Ovary (tissue), 10 donors: ENCODE measurements at places on chromosomes 6 and 20. TPM values are rescaled to one million over a fixed set of nuclear protein-coding genes. Genes with fewer than 3 reads are reported as not detected.
A peak's percentile ranks its signal among the peaks of the same experiment; 100 is the strongest.

GRCh38 chr6:129607581-129608186 lies 102.3 kb downstream of the ARHGAP18 start:
- no peaks in the 10 kb centered on the region for H3K36me3 ChIP-seq
- H3K4me3 ChIP-seq = no peak overlapping the region
- DNase-seq = peak; percentile 31
- no peaks in the 10 kb centered on the region for H3K4me1 ChIP-seq
- H3K27me3 ChIP-seq = no peaks in the 10 kb centered on the region
- H3K27ac ChIP-seq = no peak overlapping the region

- DNase-seq = no peak
- peaks cover 5% of the 10 kb centered on the region for H3K4me1 ChIP-seq
- no peak overlapping the region for H3K4me3 ChIP-seq
- H3K27me3 ChIP-seq = no peaks in the 10 kb centered on the region
- H3K27ac ChIP-seq = no peak overlapping the region
- no peaks in the 10 kb centered on the region for H3K36me3 ChIP-seq
These were observed 110.8 kb downstream of the ERMARD start for GRCh38 chr6:169862043-169862891.

The ZC2HC1B gene
- total RNA-seq = not detected

GRCh38 chr20:47574616-47575364 lies 73.1 kb downstream of the NCOA3 start:
- no peaks in the 10 kb centered on the region for H3K36me3 ChIP-seq
- no peaks in the 10 kb centered on the region for H3K27me3 ChIP-seq
- no peak overlapping the region for H3K27ac ChIP-seq
- DNase-seq = no peak
- no peak overlapping the region for H3K4me3 ChIP-seq
- peaks cover 6% of the 10 kb centered on the region for H3K4me1 ChIP-seq

- H3K4me1 ChIP-seq = no peaks in the 10 kb centered on the region
- no peak overlapping the region for H3K4me3 ChIP-seq
- no peak overlapping the region for H3K27ac ChIP-seq
- DNase-seq = no peak
- no peaks in the 10 kb centered on the region for H3K36me3 ChIP-seq
- no peaks in the 10 kb centered on the region for H3K27me3 ChIP-seq
These were observed 11.0 kb downstream of the PGM3 start for GRCh38 chr6:83182114-83182513.

- no peaks in the 10 kb centered on the region for H3K36me3 ChIP-seq
- H3K27me3 ChIP-seq = no peaks in the 10 kb centered on the region
- no peaks in the 10 kb centered on the region for H3K4me1 ChIP-seq
- no peak overlapping the region for H3K27ac ChIP-seq
These were observed 121.0 kb downstream of the UST start for GRCh38 chr6:148867862-148868261.

GRCh38 chr6:35154262-35154661 lies 13.1 kb upstream of the TCP11 start:
- H3K4me1 ChIP-seq = no peaks in the 10 kb centered on the region
- no peak for DNase-seq
- no peak overlapping the region for H3K4me3 ChIP-seq
- H3K27me3 ChIP-seq = no peaks in the 10 kb centered on the region
- H3K27ac ChIP-seq = no peak overlapping the region

The NRSN2 gene
- 20.5 TPM for total RNA-seq

The KPNA5 gene
- total RNA-seq = 36.9 TPM

The THBD gene
- 16.9 TPM for total RNA-seq

DNA sequence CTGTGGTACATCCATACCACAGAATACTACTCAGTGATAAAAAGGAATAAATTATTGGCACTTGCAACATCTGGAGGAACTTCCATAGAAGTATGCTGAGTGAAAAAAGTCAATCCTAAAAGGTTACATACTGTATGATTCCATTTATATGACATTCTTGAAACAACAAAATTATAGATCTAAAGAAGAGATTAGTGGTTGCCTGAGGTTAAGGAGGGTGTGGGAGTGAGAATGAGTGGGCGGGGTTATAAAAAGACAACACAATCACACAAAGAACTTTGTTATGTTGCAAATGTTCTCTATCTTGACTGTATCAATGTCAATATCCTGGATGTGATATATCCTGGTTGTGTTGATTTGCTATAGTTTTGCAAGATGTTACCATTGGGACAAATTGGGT lies 21.2 kb downstream of the SNRPB start:
- no peak overlapping the region for H3K4me3 ChIP-seq
- no peaks in the 10 kb centered on the region for H3K36me3 ChIP-seq
- H3K27ac ChIP-seq = no peak overlapping the region
- H3K27me3 ChIP-seq = no peaks in the 10 kb centered on the region

DNA sequence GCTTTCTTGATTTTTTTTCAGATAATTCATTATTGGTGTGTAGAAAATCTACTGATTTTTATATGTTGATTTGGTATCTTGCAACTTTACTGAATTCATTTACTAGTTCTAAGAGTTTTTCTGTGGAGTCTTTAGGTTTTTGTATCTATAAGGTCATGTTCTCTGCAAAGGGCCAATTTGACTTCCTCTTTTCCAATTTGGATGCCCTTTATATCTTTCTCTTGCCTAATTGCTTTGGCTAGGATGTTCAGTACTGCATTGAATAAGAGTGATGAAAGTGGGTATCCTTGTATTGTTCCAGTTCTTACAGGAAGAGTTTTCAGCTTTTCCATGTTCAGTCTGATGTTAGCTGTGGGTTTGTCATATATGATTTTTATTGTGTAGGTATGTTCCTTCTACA lies 14.4 kb upstream of the NKX2-4 start:
- H3K4me1 ChIP-seq = no peaks in the 10 kb centered on the region
- H3K36me3 ChIP-seq = no peaks in the 10 kb centered on the region
- H3K27ac ChIP-seq = no peak overlapping the region
- H3K4me3 ChIP-seq = no peak overlapping the region

DNA sequence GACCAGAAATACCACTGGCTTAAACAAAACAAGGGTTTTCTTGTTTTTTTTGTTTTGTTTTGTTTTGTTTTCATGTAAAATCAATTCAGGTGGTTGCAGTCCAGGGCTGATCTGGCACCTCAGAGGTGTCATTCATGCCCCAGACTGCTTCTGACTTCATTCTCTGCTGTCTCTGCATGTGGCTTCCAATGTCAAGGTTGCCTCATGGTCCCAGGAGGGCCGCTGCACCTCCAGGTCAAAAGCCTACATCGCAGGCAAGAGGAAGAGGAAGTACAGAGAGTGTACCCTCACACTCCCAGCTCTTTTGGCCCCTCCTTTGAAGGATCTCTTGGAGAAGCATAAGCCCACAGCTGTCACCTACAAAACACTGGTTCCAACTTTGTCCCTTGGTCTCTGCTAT lies 1.4 kb upstream of the BTN3A1 start:
- H3K27me3 ChIP-seq = no peaks in the 10 kb centered on the region
- H3K4me3 ChIP-seq = no peak overlapping the region
- no peak for DNase-seq
- peaks cover 2% of the 10 kb centered on the region for H3K4me1 ChIP-seq

- H3K4me1 ChIP-seq = peaks cover 1% of the 10 kb centered on the region
- H3K36me3 ChIP-seq = no peaks in the 10 kb centered on the region
- no peak for DNase-seq
These were observed 23.7 kb downstream of the ADGRF5 start for GRCh38 chr6:46898006-46898405.

- H3K27ac ChIP-seq = no peak overlapping the region
- H3K36me3 ChIP-seq = no peaks in the 10 kb centered on the region
- DNase-seq = no peak
- H3K27me3 ChIP-seq = no peaks in the 10 kb centered on the region
These were observed 109.0 kb upstream of the RIN2 start for GRCh38 chr20:19649041-19649440.

GRCh38 chr6:84282550-84282949 lies 55.1 kb upstream of the CEP162 start:
- H3K27ac ChIP-seq = no peak overlapping the region
- no peak for DNase-seq
- H3K36me3 ChIP-seq = no peaks in the 10 kb centered on the region
- no peaks in the 10 kb centered on the region for H3K4me1 ChIP-seq
- no peak overlapping the region for H3K4me3 ChIP-seq
- no peaks in the 10 kb centered on the region for H3K27me3 ChIP-seq

DNA sequence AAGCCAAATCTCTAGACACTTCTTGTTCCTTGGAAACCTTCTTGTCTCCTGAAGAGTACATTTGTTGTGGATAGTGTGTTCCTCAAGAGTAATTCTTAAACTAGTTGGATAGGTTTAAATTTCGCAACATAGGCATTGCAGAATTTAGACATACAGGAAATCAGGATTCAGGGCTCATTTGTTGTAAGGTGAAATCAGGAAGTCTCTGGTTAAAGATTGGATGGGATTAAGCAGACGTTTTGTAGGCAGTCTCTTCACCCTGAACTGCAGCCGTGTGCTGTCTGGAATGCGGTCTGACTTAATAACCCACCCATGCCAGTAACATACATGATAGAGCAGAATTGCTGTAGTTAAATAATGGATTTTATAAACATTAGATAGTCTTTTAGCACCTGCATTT lies 21.7 kb downstream of the HIVEP1 start:
- H3K27me3 ChIP-seq = no peaks in the 10 kb centered on the region
- no peak overlapping the region for H3K27ac ChIP-seq
- H3K4me3 ChIP-seq = no peak overlapping the region
- peaks cover 2% of the 10 kb centered on the region for H3K4me1 ChIP-seq
- DNase-seq = no peak

The UCKL1 gene
- 38.1 TPM for total RNA-seq

The IRAK1BP1 gene
- 10.1 TPM for total RNA-seq

- no peaks in the 10 kb centered on the region for H3K36me3 ChIP-seq
- H3K4me1 ChIP-seq = peaks cover 3% of the 10 kb centered on the region
- H3K27me3 ChIP-seq = no peaks in the 10 kb centered on the region
- H3K27ac ChIP-seq = no peak overlapping the region
- no peak for DNase-seq
These were observed 3.2 kb upstream of the C20orf144 start for GRCh38 chr20:33658929-33659328.

- peaks cover 8% of the 10 kb centered on the region for H3K4me1 ChIP-seq
- peak overlapping the region; percentile 3 for H3K27ac ChIP-seq
- no peak for DNase-seq
- no peaks in the 10 kb centered on the region for H3K27me3 ChIP-seq
- H3K4me3 ChIP-seq = no peak overlapping the region
- no peaks in the 10 kb centered on the region for H3K36me3 ChIP-seq
These were observed 11.7 kb downstream of the ZBTB46 start for GRCh38 chr20:63819224-63819921.

- no peaks in the 10 kb centered on the region for H3K36me3 ChIP-seq
- H3K27ac ChIP-seq = no peak overlapping the region
- no peaks in the 10 kb centered on the region for H3K27me3 ChIP-seq
- no peak overlapping the region for H3K4me3 ChIP-seq
- H3K4me1 ChIP-seq = no peaks in the 10 kb centered on the region
- no peak for DNase-seq
These were observed 94.1 kb downstream of the CDH26 start for GRCh38 chr20:60052322-60052721.

DNA sequence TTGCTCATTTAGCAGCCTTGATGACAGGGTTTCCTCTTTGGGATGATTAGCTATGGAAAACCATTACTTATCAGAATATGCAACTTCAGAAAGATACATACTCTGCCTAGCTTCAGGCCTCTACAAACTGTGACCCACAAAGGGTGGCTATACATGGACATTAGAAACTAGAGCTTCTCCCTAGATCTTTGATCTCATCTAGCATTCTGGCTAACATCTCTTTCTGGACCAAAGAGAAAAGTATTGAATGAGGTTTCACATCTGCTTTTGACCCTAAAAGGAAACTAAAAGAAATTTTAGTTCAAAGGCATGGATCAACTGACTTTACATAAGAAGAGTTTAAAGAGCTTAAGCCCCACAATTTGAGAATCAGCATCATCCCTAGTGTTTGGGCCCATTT lies 12.4 kb upstream of the HMGN3 start:
- no peaks in the 10 kb centered on the region for H3K27me3 ChIP-seq
- H3K4me1 ChIP-seq = no peaks in the 10 kb centered on the region
- DNase-seq = no peak
- no peak overlapping the region for H3K4me3 ChIP-seq
- no peak overlapping the region for H3K27ac ChIP-seq
- no peaks in the 10 kb centered on the region for H3K36me3 ChIP-seq

DNA sequence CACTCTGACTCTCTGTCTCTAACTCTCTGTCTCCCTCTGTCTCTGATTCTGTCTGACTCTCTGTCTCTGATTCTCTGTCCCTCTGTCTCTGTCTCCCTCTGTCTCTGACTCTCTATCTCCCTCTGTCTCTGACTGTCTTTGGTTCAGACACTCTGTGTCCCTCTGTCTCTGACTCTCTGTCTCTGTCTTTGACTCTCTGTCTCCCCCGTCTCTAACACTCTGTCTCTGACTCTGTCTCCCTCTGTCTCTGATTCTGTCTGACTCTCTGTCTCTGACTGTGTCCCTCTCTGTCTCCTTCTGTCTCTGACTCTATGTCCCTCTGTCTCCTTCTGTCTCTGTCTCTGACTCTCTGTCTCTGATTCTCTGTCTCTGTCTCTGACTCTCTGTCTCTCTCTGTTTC lies 21.7 kb upstream of the NOL4L start:
- H3K4me3 ChIP-seq = no peak overlapping the region
- H3K27ac ChIP-seq = no peak overlapping the region
- no peaks in the 10 kb centered on the region for H3K27me3 ChIP-seq
- no peak for DNase-seq
- H3K4me1 ChIP-seq = no peaks in the 10 kb centered on the region

The ERVFRD-1 gene
- not detected for total RNA-seq

DNA sequence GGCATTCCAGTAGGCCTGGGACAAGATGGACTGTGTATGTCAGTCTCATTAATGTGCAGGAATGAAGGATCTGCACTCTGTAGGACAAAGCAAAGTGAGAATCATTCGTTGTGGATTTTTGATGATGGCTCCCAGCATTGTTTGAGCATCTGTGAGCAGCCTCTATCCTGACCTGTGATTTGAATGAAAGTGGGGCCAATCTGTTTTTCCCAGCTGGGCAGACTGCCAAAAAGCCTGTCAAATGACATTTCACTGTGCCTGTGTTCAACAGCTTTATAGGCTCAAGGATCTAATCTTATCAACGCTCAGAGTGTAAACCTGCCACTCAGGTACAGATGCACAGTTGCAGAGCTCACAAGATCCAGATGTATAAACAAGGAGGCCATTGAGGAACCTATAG lies 86.7 kb upstream of the SYNDIG1 start:
- peaks cover 5% of the 10 kb centered on the region for H3K4me1 ChIP-seq
- H3K36me3 ChIP-seq = no peaks in the 10 kb centered on the region
- no peaks in the 10 kb centered on the region for H3K27me3 ChIP-seq
- DNase-seq = no peak
- no peak overlapping the region for H3K27ac ChIP-seq
- no peak overlapping the region for H3K4me3 ChIP-seq

GRCh38 chr6:37665304-37665703 lies 32.4 kb downstream of the MDGA1 start:
- no peak overlapping the region for H3K4me3 ChIP-seq
- no peaks in the 10 kb centered on the region for H3K4me1 ChIP-seq
- no peak overlapping the region for H3K27ac ChIP-seq
- H3K36me3 ChIP-seq = no peaks in the 10 kb centered on the region
- DNase-seq = no peak
